CD4-positive, alpha-beta T cell treated with Interleukin-17A for 4 hours (primary cell): ENCODE measurements at places on chromosomes 11 and 22.

GRCh38 chr22:45104313-45104712 lies 59.4 kb upstream of the NUP50 start:
- DNase-seq, result no peak

- no peak for DNase-seq
These were observed 163.3 kb upstream of the CCDC90B start for GRCh38 chr11:83449338-83449913.

DNA sequence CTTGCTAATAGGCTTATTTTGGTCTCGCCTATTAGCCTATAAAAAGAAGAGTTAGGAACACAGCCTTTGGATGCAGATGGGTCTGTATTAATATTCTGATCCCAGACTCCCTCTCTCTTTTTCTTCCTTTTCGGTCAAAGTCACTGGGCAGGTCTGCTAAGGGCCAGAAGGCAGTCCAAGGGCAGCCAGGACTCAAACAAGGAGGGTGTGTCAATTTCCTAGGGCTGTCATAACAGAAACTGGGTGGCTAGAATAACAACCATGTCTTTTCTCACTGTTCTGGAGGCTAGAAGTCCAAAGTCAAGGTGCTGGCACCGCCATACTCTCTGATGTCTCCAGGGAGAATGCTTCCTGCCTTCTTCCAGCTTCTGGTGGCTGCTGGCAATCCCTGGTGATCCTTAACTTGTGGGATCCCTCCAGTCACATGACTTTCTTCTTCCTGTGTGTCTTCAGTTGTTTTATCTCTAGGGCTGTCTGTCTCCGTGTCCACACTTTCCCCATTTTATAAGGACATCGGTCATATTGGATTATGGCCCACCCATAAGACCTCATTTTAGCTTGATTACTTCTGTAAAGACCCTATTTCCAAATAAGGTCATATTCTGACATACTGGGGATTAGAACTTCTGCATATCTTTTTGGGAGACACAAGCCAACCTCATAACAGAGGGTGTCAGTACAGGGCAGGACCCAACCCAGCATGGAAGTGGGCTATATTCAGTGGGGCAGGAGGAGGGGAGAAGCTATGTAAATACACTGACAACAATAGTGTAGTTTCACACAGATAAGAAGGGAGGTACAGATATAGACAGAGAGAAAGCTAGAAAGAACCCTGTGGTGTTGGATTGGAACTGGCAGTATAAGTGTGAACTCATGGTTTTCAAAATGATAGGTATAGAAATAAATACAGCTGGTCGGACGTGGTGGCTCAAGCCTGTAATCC lies 5.9 kb upstream of the CSF2RB start:
- no peak for DNase-seq

DNA sequence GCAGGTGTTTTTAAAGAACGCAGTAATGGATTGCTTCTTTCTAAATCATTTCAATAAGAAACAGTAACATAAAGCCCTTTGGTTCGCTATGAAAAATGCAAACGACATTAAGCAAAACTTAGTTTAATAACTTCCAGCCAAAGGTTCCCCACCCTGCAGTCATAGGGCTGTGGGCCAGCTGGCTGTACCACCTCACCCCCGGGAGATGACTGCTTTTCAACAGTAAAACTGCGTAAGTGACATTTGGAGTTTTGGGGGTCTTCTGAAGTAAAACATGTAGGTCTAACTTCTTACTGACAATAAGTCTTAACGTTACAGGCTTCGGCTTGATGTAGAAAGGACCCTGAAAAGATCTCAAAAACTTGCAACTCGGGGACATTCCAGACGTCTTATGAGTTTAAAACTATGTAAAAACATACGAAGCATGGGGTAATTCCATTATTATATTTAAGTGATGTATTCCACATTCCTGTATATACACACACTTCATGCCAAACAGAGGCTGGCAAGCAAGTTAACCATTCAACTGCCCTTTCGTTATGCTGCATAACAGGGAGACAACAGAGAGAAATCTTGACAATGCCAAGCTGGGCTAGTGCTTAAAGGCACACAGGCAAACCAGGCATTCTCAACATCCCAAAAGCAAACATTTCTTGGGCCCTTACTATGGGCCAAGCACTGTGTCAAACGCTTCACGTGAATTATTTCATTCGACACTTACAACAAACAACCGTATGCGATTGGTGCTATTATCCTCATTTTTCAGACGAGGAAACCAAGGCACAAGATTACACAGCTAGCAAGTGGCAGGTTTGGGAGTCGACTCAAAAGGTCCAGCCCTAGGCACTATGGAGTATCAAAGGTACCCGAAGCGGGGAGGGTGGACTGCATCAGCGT lies 1.2 kb downstream of the MRTFA start:
- DNase-seq, result no peak

GRCh38 chr11:1100417-1101245 lies 26.0 kb downstream of the MUC2 start:
- no peak for DNase-seq

- no peak for DNase-seq
These were observed 54.9 kb downstream of the ZC3H12C start for GRCh38 chr11:110147962-110148709.

DNA sequence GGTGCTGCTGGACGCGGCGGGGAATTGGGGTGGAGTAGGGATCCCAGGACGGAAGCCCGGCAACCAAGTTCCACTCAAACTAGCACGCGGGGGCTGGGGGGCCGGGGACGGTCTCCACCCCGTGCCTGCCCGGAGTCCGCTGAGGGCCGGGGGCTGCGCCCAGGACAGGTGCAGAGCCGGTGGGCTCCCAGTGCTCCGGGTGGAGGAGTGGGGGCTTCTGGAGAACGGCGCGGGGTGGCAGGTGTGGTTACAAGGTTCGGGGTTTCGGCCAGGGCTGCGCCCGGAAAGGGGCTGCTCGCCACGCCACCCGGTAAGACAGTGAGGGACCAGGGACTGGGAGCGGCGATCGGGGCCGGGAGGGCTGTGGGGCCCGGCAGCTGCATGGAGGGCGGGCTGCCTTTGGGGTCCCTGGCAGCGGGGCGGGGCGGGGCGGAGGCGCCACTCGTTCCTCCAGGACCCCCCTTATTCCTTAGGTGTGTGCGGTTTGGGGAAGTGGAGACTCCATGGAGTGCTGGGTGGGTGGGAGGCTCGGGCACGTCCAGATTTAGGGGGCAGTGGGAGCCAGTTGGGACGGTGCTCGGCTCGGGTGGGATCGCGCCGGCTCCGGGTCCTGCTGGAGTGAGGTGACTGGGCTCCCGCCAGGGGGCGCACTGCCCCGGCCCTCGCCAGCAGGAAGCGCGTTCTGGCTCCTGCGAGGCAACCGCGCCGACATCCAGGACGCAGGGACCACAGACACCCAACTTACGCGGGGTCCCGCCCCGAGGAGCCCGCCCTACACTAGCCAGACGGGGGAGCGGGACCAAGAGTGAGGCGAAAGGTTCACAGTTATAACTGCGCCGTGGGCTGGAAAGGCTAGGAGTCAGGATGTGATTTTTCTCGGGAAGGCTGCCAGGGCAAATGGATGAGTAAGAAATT lies 868 bp downstream of the TSPAN18 start:
- DNase-seq, result peak; percentile 88

GRCh38 chr11:66181632-66182315 lies 86.7 kb upstream of the RAB1B start:
- DNase-seq, result no peak

DNA sequence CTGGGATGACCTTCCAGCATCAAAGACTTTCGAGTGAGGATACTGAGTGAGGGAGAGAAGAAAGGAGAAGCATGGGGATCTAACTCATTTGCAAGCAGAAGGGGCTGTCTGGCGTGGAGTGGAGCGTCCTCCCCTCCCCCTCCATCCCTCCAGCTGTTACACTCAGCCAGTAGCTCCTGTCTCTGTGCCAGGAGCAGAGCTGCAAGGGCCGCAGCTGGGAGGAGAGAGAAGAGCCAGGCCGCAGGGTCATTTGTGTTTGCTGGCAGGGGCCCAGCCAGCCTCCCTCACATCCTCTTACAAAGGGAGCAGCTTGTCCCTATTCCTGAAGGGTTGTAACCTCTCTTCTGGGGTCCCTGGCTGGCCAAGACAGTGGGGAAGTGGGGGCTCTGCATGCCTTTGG lies 57.9 kb downstream of the NECTIN1 start:
- DNase-seq, result no peak

- no peak for DNase-seq
These were observed 55.5 kb downstream of the CLPB start for GRCh38 chr11:72378704-72379383.

- DNase-seq, result no peak
These were observed 41.8 kb upstream of the CDON start for GRCh38 chr11:126104420-126104819.

DNA sequence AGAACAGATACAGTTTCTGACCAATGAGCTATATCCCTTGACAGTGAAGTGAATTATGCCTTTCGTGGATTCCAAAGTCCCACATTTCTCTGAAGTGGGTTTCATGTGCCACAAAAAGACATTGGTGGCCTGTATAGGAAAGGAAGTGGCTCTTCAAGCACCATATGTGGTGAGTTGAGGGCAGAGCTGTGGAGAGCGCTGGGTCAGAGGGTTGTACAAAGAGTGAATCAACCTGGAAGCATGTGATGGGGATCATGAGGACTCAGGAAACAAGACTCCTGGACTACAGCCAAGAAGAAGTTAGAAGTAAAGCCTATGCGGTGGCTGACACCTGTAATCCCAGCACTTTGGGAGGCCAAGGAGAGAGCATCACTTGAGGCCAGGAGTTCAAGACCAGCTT lies 579 bp upstream of the SLC5A4 start:
- no peak for DNase-seq

DNA sequence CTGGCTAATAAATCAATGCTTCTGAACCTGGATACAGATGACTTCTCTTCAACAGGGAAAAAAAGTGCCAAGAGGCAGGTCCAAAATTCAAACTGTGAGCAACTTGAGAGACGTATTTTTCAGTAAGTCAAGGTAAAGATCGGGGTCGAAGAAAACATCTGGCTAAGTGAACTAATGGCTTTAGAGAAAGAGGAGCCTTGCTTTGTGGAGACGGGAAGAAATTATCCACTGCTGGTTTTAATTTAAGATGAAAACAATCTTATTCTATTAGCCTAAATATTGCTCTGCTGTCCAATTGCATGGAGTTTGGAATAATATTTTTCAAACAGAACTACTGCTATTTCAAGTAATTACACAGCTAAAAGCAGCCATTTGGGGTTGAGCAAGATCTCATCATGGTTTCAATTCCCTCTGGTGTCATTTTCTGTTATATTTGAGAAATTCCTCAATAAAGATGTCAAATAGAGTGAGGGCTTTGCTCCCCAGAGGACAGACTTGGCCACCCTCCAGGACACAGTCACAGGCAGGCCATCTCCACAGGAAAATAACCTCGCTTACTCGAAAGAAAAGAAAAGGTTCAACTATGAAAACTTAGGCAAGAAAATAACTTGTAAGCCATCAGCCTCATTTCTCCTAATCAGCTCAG lies 29.8 kb downstream of the SCUBE1 start:
- DNase-seq, result no peak

DNA sequence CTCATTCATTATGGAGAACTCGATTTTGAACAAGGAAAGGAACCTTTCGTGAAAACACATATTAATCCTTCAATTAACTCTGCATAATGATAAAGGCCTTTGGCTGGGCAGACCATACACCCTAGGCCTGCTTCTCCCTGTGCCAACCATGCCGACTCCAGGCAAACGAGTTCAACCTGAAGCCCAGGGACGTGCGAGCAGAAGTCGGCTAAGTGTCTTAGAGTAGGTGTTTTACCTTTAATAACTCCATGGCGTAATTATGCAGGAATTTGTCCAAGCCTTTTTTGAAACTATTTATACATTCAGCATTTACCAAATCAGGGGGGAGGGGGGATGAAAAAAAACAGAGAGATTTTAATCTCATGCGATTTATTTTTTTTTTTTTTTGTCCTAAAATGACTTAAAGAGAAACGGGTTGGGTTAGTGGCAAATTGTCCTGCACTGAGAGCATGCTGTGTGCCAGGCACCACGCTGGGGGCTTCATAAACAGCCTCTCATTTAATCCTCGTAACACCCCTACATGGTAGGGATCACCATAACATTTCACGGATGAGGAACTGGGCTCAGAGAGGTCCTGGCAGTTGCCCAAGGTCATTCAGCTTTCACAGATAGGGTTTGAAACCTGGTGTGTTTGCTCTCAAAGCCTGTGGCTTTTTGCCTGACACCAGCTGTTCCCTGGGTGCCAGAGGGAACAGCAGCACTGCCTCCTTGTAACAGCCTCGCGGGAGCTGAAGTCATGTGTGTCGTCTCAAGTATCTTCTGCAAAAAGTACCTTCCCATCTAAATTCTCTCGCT lies 423.9 kb downstream of the MN1 start:
- no peak for DNase-seq
